ENCODE measurements at places on chromosomes 12 and 14.
A peak's percentile ranks its signal among the peaks of the same experiment; 100 is the strongest.

GRCh38 chr12:4107436-4107878 lies 166.1 kb upstream of the CCND2 start:
- peak; percentile 4 for DNase-seq

- no peak for DNase-seq
Measured at GRCh38 chr12:56933826-56934625, at the start of gene SDR9C7. Gene SDR9C7 (minus strand): TSS chr12:56934408. CDS start chr12:56934261, 147 bp downstream.

DNA sequence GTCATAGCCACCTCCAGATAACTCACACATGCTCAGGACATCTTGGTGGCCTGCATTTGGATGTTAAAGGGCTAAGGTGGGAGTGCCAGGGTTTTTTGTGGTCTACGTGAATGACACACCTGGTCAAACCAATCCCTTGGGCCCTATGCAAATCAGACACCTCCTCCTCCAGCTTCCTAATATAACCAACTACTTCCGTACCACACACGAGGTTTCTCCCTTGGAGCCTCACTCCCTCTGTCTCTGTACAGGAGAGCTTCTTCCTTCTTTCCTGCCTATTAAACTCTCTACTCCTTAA lies 19.6 kb downstream of the APOBEC1 start:
- DNase-seq = no peak

- peak; percentile 78 for DNase-seq
Measured at GRCh38 chr12:111413442-111414086, 7.8 kb downstream of the SH2B3 start.

DNA sequence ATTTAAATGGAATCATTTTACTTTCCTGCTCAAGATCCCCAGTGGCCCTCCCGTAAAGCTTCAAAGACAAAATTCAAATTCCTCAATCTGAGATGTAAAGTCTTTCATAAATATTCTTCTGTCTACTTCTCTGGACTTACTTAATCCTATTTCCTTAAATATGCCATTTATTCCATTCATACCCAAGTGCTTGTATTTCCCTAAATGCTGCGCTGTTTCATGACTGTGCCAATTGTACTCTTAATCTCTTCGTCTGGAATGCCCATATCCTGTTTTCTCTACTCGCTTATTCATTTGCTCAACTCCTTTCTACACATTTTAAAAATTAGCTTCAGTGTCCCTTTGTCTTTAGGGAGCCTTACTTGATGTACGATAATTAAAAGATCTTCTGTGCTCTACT lies 280.1 kb downstream of the CPNE8 start:
- no peak for DNase-seq

DNA sequence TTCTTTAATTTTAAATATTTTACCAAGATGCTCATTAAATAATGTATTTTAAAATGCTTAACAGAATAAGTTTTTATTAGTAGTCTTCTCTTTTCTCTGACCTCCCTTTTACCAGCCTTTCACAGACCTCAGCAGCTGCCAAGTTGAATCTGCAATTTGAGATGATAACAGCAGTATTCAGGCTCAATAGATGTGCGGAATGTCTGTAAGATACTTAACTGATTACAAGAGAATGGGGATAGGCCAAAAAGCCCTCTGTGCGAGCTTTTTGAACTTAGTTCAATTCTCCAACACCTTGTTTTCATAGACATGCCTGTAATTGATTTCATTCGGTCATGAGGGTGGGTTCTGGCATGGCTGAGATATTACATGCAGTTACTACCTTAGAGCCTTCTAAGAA lies 277.2 kb downstream of the TMTC2 start:
- DNase-seq = no peak

DNA sequence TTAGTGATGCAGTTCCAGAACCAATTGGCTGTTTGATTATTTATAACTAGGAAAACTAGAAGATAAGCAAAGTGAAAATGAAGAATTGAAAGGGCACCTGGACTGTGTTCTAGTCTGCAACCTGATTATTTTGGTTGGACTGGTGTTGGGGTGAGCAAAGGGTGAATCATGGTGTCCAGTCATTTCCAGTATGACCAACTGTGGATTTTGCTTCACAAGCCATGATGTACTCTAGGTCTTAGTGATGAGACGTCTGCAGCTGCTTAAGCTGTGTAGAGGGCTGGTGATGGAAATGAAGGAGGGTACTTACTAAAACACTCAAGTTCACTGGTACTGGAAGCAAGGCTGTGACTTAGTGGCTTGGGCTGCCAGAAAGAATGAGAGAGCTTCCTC lies 193.2 kb upstream of the FRMD6 start:
- peak; percentile 74 for DNase-seq
